Right renal cortex interstitium (tissue), 3 donors: ENCODE measurements at places on chromosomes 4 and X. TPM values are rescaled to one million over a fixed set of nuclear protein-coding genes. Genes with fewer than 3 reads are reported as not detected.

DNA sequence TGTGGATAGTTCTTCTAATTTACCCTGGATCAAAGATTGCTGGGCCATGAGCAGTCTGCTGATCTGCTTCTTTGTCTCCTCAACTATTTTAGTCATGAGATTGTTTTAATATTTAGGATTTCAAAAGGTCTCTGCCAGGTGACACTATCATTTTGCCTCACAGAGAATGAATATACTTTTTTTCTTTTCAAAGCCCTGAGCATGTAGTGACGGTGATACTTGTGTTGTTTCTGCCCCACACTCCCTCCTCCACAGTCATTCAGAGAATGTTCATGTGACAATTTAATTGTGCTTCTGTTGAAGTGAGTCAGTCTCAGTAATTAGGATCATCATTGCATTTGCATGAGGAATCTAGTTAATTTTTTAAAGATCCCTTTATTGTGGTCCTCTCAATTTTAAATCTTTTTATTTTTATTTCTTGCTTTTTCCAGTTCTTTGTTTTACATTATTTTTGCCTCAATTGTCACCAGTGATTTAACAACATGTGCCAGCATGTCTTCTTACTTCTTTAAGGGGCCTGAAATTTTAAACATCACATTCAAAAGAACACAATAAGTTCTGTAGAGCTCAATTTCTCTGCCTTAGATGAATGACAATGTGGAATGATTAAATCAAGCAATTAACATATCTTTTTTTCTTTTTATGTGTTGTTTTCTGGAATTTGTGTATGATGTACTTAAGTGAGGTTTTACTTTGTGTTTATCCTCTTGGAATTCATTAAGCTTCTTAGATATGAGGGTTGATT, 12.3 kb downstream of the MMRN1 start:
- DNase-seq = no peak

DNA sequence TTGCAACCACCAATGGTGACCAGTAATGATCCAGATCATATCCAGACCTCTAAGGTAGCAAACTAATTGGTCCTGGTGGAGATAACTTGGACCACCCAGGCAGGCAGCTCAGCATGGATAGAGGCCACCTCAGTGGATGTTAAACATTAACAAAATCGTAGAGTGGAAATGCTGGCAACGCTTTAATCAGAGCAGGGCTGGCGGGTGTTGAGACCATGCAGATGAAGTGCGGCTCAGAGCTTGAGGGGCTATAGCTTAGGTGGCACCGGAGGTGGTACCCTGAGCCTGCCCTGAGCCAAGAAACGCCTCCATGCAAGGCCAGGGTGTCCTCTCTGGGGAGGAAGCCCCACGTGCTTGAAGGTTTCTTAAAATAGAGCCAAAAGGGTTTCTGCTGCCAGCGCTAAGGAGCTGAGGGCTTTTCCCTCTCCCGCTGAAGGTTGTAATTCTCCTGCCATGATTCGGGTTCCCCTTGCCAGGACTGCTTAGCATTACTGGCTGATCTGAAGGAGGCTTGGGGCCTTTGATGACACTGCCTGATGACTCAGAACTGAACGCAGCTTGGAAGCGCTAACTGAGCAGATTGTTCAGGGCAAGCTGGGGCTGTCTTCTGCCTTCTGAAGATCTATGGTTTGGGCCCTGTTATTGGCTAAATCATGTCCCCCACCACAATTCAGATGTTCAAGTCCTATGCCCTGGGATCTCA, 177.8 kb upstream of the ATP6AP2 start:
- peak; percentile 27 for DNase-seq

The CSN1S1 gene
- not detected for polyA plus RNA-seq

DNA sequence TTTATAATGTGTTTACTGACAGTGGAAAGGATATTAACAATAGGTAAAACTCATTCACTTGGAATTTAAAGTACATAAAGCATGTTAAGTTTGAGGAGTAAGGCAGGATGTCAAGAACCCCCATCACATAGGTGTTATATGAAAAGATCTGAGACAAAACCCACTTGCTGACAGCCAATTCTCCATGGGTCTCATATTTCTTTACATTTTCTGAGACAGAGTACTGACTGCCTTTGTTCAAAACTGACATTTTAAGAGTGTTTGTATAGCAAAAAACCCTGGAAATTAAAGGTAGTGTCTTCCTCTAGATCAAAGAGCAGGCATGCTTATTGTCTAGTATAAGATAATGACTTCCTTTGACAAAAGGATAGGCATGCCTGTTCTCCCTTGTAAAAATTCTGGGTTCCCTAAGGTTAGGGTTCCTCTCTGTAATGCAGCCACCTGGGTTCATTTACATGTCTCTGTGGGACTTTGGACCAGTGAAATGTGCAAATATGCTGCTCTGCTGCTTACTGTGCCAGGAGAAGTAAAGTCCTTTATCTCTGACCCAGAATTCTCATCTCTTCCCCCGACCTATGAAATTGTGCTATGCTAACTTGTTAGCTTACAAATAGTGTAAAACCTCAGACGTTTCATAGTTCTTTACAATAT, 123.6 kb downstream of the PCDH18 start:
- no peak for DNase-seq

DNA sequence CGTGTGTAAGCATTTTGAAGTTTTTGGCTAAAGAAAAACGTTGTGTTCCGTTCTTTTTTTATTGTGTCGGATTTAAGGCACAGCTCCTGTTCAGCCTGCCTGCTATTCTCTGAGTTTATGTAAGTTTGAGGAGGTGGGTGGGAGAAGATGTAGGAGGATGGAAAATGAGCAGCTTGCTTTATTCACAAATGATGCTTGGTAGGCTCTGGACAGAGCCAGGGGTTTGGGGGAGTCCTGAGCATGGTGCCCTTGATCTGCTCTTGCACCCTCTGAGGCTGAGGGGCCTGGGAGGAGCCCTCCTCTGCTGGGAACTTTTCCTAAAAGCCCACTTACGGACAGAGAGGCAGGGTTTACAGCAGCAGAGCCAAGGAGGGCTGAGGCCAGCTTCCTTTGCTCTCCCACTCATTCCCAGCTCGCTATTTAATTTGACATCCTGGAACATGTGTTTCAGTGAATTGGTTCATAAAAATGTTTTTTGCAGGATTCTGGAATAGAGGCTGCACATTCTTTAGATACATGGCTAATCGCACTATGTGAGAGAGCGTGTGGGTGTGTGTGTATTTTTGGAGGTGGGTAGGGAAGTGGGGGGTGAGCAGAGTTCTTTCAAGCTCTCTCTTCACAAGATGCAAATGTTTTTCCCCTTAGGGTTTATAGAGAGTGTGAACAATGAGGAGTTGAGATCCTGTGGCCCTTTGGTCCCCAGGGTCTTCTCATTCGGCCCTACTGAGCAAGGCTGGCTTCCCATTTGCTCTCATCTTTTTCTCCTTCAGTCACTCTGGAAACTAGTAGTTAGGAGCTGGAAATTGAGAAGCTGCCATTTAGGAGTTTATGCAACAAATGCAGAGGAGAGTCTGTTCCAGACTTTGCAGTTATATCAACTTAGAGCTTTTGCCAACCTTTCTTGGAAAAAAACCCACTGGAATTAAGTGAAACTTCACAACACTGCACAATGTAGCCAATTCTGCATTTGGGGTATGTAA, 32.1 kb downstream of the TMEM131L start:
- DNase-seq = no peak

The ZNF185 gene
- 49.5 TPM for polyA plus RNA-seq

The CPE gene
- polyA plus RNA-seq = 167 TPM

DNA sequence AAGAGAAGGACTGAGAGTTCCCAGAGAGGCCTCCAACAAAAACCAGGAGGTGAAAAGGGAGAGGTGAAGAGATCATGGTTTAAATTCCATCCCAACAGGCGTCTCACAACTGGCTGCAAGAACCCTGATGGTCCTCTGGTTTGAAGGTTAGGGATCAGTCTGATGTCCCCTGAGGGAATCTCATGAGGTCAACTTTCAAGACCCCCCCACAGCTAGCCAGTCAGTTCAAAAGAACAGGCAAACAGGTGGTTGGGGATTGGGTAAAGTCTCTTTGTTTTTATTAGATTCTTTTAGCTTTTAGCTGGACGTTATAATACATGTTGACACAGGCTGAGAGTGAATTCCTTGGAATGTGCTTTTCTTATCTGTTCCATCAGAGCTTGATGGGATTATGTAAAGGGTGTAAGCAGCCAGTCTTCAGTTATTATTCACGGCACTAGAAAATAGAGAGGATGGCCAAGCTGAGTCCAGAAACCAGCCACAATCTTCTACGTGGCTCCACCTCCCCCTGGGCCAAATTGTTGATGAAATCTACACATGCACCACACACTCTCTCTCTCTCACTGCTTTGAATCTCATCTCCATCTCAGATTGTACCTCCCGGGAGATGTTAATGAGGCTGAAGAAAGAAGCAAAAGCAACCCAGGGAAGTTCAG, 20.8 kb downstream of the ENPP6 start:
- DNase-seq = no peak

The FAM200B gene
- polyA plus RNA-seq = 76.7 TPM

- DNase-seq = no peak
These were observed 488.5 kb downstream of the IL15 start for GRCh38 chr4:142124874-142125273.

DNA sequence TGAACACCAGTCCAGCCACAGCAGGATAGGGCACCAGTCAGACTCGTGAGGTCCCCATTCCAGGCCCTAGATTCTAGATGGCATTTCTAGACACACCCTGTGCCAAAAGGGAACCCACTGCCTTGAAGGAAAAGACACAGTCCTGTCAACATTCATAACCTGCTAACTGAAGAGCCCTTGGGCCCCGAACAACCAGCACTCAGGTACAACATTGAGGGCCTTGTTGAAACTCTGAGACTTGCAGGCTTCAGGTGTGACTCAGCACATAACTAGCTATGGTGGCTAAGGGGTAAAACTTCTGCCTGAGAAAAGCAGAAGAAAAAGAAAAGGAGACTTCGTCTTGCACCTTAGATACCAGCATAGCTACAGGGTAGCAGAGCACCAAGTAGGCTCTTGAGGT, 252.9 kb upstream of the GRID2 start:
- no peak for DNase-seq

The ADH1A gene
- 0.52 TPM for polyA plus RNA-seq

The PLA2G12A gene
- polyA plus RNA-seq = 31.0 TPM

DNA sequence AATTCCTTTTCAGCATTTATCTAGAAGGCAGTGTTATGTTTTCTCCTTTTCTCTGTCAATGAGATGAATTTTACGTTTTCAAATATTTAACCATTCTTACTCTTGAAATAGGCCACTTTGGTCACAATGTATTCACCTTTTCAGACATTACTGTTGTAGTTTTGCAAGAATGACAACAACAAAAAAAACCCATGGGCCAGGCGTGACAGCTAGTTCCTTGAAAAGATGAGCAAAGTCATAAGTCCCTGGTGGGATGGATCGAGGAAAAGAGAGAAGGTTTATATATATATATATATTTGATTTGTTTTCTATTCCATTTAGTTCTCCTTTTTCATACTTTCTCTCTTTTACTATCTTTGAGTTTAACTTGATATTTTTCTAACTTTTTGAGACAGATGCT, 38.1 kb upstream of the ACSL1 start:
- DNase-seq = no peak
